ENCODE measurements at places on chromosomes 5 and 9.
A peak's percentile ranks its signal among the peaks of the same experiment; 100 is the strongest.

DNA sequence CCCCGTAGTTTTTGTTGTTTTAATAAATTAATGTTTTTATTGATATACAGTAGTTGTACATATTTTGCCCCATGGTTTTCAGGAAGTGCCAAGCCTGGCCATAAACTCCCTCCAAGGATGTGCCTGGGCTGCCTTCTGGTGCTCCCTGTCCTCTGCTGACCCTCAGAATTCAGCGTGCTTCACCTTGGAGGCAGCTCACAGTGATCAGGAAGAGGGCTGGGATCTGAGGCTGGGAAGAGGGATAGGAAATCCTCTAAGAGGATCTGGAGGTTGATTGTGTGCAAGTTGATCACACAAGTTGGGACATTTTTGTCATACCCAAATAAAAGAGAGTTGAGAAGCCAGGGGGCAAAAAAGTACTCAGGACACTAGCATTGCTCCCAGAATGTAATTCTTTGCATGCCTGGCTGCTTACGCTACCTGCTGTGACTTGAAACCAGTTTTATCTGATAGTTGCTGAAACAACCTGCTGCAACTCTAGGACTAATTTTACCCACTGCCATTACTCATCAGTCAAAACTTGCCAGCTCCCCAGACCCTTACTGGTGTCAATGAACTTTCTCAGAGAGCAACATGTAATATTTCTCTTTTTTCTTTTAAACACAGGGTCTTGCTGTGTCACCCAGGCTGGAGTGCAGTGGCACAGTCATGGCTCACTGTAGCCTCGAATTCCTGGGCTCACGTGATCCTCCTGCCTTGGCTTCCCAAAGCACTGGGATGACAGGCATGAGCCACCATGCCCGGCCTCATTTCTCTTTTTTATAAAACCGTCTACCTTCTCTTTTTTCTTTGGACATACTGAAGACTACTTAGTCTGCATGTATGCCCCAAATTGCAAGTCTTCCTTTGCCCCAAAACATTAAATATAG is 29.0 kb downstream of the PDE6A start:
- peak; percentile 29 for DNase-seq

DNA sequence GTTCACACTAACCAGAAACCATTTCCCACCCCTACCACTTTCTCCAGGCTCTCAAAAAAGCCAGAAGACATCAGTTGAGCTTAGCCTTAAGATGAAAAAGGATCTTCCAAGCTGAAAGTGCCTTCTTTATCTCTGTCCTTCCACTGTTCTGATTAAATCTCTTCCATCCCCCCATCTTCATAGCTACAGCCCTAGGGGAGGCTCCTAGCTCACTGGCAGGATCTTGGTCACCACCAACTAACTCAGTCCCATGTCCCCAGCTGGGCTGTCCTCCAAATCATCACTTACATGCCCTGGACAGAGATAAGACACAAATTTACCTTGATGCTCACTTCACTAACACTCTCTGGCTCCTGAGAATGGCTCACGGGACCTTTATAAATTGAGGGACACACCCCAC is 14.3 kb downstream of the LCP2 start:
- peak; percentile 49 for DNase-seq

DNA sequence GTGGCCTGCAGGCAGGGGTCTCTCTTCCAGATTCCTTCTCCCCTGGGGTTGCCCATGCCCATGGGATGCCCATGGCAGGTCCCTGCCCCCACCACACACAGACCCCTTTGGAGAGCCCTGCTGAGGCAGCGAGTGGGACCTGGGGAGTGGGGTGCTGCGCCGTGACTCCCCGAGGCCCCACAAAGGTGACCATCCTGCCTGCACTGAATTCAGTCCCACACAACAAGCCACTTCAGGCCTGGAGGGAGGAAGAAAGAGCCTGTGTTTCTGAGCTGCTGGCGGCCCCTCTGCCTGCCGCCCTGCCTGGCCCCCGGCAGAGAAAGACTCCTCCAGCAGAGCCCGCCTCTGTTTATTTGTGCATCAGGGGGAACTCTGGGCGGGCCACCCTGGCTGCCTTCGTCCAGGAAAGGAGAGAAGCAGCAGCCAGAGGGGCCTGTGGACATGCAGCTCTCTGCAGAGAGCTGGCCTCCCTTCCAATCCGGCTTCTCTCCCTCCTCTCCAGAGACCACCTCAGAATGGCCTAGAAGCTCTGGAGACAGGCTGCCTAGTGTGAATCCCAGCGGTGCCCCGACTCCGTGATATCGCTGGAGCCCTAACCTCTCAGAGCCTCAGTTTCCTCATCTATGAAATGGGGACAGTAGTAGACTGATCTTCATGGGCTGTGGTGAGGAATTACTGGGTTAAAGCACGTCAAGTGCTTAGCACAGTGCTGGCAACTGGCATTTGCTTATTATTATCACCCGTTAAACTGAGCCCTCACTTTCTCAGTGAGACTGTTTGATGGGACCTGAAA is 72.9 kb downstream of the COL27A1 start:
- no peak for DNase-seq

GRCh38 chr9:21470126-21470525 is 12.0 kb downstream of the IFNE start:
- no peak for DNase-seq

DNA sequence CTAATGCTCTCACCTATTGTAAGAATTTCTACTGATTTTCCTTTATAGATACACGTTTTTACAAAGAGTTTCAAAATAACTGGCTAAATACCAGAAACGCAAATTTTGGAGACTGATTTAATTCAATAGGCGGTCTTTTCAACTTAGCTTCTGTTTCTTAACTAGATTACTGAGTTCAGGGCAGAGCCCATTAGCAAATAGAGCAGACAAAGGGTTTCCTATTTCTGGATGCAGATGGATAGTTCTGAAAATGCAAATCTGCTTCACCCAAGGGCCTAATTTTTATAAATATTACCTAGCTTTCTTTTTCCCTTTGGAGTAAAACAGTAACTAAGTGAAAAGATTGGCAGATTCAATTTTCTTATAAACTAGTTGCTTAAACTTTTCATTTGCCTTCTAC is 13.6 kb upstream of the KIAA1958 start:
- DNase-seq = no peak

- no peak for DNase-seq
Measured at GRCh38 chr5:179346401-179346800, 1.1 kb upstream of the ADAMTS2 start.

All from erythroblast (primary cell).